Dermis microvascular lymphatic vessel endothelial cell (primary cell): ENCODE measurements at places on chromosomes 7 and 10. TPM values are rescaled to one million over a fixed set of nuclear protein-coding genes. Genes with fewer than 3 reads are reported as not detected.

- no peak for DNase-seq
These were observed 399.1 kb downstream of the GATA3 start for GRCh38 chr10:8453587-8453986.

The PDE1C gene
- 0.13 TPM in 2 replicates for total RNA-seq

- DNase-seq = no peak
These were observed 47.6 kb downstream of the PRKG1 start for GRCh38 chr10:51121861-51122260.

GRCh38 chr7:135197906-135198655, 13.2 kb downstream of the WDR91 start:
- no peak for DNase-seq

GRCh38 chr7:39291628-39292410, 274.4 kb upstream of the YAE1 start:
- DNase-seq = no peak

GRCh38 chr7:55140941-55141278, 122.1 kb downstream of the EGFR start:
- DNase-seq = no peak

DNA sequence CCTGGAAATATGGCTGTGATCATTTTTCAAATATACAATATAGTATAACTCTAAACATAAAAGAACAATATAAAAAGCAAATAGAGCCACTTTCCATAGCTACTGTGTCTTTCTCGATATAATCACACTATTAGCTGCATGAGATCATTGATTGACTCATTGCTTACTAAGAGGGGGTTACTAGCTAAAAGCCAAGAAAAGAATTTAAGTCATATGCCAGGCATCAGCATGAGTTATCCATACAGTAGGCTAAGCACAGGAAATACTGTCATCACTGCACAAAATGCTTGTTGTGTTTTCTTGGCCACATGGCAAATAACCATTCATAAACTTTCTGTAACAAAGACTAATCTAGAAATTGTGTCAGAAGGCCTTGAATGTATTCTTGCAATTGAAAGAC, 18.8 kb upstream of the ABCB5 start:
- DNase-seq = no peak

GRCh38 chr7:1229202-1229947, 3.3 kb upstream of the UNCX start:
- no peak for DNase-seq

The BTBD16 gene
- total RNA-seq = under 0.01 TPM in 1 of 2 replicates, not detected in the other
